ENCODE measurements at places on chromosomes 2 and 18. TPM values are rescaled to one million over a fixed set of nuclear protein-coding genes. Genes with fewer than 3 reads are reported as not detected.

- no peak for DNase-seq
Measured at GRCh38 chr2:1236606-1237005, 176.7 kb upstream of the TPO start.

DNA sequence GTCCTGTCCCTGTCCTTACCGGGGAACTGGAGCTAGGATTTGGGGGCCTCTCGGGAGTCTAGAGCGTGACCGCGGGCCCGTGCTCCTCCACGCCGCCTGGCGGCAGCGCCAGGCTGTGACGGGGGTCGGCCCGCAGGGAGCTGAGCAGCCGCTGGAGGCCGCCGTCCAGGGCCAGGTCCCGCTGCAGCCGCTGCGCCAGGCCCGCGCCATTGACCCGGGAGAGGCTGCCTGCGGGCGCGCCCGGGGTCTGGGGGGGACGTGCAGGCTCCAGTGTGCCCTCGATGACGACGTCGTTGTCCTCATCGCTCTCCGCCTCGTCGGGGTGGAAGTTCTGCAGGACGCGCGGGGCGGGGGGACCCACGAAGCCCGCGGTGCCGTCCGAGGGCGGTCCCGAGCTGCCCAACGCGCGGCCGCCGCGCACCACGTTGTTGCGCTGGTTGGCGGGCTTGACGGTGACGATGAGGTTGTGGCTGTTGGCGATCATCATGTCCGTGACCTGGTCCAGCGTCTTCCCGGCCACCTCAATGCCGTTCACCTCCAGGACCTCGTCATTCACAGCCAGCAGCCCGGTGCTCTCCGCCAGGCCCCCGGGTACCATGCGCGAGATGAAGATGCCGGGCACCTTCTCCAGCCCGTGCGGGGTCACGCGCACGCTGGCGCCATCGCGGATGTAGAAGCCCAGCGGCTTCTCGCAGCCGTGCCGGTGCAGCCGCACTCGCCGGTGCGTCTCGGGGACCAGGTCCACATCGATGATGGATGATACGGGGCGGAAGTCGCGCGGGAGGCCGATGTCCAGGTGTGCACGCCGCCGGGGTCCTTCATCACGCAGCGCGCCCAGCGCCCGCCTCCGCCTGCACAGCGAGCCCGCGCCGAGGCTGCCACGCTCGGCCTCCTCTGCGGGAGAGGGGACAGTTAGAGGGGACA, 50.9 kb downstream of the ADNP2 start:
- no peak for DNase-seq

DNA sequence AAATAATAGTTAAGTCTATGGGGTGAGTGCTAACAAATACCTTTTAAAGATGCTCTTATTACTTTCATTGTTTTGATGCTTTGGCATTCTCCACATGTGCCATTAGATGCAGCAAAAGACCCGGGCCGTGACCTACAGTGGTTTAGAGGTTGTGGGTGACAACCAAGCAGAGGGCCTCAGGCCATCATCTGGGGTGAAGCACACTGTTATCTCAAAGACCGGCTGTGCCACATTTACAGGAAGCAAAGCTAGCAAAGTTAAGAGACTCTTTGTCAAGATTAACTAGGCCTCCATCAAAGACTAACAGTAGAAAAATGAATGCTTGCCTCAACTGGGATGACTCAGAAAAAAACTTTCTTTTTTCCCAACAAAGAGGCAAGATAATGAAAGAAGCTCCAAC, 695.3 kb downstream of the SATB2 start:
- no peak for DNase-seq

GRCh38 chr18:59492756-59493421, 133.8 kb upstream of the LMAN1 start:
- no peak for DNase-seq

DNA sequence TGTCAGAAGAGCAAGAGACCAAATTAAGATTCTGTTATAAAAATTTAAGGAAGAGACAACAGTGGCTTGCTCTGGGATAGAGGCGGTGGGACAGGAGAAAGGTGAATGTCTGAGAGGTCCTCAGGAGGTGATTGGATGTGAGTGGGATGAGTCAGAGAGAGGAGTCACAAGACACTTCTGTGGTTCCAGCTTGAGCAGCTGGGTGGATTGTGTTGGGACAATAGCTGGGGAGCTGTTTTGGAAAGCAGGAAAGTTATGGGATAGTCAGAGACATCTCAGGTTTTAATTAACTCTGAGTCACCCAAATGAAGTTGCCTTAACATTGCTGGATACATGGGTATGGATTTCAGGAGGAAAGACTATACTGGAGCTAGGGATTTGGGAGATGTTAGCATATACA, 218.0 kb upstream of the TRIB2 start:
- DNase-seq = no peak

- no peak for DNase-seq
Measured at GRCh38 chr2:128510701-128511397, 192.2 kb upstream of the HS6ST1 start.

The SLC4A5 gene
- total RNA-seq = 2.0 TPM

- no peak for DNase-seq
Measured at GRCh38 chr2:240991378-240992263, 6.8 kb upstream of the SNED1 start.

The PRKAG3 gene
- total RNA-seq = not detected

The TSPYL6 gene
- total RNA-seq = not detected

The CTIF gene
- total RNA-seq = 17.6 TPM

DNA sequence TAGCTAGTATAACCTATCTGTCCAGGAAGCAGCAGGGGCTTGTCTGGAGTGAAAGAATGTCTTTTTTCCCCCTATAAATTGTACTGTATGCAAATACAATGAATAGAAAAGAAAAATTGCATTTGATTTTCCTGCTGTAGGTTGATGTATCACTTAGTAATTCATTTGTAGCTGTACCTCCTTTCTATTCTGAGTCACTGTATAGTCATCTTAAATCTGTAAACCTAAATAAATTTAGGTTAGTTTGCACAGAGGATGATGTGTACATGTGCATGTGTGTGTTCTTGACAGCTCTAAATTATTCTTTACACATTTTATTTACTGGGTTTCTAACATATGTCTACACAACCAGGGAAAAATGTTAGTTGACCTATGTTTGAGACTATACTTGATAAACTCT, 478.7 kb upstream of the CNTNAP5 start:
- no peak for DNase-seq

- DNase-seq = no peak
Measured at GRCh38 chr18:73724958-73725357, 422.7 kb downstream of the FBXO15 start.

DNA sequence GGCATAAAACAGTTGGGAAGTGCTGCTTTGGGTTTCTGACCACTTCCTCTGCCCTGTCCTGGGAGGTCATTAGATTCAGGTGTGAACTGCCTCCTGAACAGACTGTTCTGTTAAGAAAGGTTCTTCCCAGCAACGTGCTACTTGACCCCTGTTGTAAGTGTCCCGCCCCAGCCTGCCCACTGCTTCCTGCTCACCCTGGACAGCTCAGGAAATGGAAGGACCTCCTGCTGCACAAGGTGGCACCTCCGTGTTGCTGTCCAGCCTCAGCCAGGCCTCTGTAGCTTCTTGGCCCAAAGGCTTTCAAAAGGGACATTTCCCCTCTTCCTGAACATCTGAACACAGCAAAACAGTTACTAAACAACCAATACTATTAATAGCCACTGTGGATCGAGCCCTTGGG, 5.3 kb downstream of the TOGARAM2 start:
- no peak for DNase-seq

The HOXD12 gene
- not detected for total RNA-seq

DNA sequence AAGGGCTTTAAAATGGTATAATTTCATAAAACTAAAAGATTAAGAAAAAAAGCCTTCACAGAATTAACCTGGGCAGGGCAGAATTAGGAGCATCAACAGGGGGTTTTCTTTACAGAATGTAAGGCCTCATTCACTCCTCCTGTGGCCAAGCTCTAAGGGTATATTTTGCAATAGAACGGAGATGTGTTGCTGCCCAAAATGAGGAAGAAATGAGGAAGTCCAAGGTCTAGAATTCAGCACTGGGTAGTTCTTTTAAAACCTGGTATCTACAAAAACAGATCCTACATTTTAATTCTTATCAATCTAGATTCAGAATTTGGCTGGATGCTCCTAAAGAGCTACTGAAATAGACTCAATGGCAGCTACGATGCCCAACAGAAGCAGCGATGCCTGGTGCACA, 101.8 kb downstream of the AKAIN1 start:
- no peak for DNase-seq

DNA sequence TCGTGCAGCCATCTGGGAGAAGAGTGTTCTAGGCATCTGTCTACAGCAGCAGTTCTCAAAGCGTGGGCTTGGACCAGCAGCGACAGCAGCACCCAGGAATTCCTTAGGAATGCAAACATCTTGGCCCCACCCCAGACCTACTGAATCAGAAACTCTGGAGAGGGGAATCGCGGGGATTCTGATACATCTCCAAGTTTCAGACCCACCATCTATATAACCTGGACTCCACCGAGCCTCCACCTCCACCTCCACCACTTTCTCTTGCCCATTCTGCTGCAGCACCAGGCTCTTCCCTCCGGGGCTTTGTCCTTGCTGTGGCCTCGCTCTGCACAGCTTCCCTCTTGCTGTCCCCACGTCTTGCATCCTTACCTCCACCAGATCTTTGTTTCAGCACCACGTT, 256.4 kb downstream of the BCL2 start:
- no peak for DNase-seq

DNA sequence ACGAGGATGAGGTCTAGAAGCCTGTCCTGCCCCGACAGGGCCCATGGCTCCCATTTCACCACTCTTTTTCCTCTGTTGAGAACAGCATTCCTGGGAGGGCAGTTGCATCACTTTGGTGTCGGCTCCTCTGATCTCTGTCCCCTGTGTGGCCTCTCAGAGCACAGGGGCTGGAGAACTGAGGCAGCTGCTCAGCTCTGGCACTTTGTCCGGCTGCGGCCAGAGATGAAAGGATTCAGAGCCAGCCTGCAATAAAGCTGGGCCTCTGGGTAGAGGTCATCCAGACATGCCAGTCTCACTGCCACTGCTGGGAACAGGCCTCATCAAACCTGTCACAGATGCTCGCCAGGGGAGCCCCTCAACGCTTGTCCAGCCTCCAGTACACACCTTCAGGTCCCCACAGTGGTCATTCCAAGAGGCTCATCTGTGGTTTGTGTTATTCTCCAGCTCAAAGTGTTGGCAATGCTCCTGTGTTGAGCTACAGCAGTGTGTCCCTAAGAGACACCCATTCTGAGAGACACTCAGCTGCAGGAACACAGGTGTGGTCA, 13.1 kb upstream of the ROCK2 start:
- DNase-seq = no peak

DNA sequence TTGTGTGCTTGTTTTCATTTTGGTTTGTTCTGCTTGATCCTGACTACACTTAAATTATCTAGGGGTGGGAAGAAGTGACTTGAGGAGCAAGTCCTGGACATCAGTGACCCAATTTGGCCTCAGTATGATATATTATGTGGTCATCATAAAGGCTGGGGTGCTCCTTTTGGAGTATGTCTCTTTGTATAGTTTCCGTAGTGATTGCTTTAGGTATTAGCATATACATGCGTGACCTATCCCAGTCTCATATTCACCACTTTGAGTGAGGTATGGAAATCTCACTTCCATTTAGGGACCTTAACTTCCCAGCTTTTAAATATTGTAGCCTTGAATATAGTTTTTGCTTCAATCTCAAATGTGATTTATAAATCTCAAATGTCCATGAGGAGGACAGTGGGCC, 241.0 kb downstream of the PTGR3 start:
- no peak for DNase-seq

GRCh38 chr2:64812285-64812684, 158.6 kb upstream of the SERTAD2 start:
- no peak for DNase-seq

DNA sequence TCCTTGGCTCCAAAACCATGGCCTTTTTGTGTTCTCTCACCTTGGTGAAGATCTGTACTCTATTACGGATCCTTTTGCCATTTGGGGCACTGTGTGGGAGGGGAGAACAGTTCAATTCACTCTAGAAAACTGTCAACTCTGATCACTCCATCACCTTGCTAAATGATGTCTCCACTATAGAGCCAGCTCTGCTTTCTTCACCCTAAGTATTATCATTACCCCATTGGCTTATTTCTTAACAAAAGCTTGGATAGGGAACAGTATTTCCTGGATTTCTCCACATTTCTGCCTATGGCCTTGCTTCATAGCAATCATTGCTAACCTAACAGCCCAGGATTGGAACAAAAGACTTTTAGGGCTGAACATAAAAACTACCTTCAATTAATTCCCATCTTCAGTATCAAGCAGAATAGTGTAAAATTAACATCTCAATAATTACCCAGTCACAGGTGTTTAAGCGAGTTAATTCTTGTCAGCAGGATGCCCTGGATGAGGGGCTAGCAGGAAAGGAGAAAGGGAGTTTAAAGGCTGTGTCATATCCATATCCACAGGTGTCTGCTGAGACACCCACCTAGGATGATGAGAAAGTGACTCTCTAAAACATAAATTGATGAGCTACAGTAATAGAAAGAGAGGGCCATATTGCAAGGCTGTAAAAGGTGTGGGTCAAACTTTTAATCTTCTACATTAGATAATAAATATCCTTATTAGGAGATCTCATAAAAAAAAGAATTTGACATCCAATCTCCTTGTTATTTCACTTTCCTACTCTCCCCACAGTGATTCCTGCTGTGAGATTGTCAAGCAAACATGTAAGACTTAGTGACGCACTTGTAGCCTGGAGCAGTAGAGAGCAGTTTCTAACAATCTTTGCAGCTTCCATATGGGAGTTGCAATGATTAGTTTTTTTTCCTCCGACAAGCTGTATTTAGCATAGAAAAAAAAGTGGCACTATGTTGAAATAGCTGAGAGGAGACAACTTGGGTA, 589.5 kb upstream of the NXPH2 start:
- no peak for DNase-seq

GRCh38 chr2:28665041-28665704, 86.5 kb upstream of the PPP1CB start:
- DNase-seq = peak; percentile 29

- DNase-seq = no peak
Measured at GRCh38 chr2:9010866-9011265, 7.4 kb upstream of the MBOAT2 start.

The PCGF1 gene
- total RNA-seq = 10.9 TPM

The LIMS4 gene
- not detected for total RNA-seq

DNA sequence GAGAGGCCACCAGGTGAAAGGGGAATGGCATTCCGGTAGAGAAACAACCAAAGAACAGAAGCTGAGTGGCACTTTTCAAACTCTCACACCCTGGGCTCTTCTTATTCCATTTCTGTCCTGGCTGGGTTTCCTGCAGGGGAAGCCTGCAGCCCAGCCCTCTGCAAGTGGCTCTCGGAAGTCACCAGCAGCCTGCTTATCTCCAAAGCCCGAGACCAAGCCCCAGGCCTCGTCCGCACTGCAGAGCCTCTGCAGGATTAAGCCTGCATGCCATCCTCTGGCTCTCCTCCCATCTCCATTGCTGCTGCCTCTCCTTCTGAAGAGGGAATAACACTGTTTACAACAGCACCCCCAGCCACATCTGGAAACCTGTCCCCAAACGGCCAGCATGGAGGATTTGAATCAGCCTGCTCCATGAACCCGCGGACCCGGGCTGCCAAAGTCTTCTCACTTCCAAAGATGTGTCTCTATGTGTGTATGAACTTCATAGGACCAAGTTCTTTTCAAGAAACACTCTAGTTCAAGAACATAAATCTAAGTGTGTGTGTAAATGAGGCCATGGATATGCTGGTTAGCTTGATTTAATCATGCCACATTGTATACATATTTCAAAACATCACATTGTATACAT, 54.2 kb downstream of the DIPK1C start:
- DNase-seq = peak; percentile 22

GRCh38 chr2:218168635-218169462, 2.1 kb upstream of the CXCR1 start:
- peak; percentile 73 for DNase-seq
